Forelimb muscle (tissue), 1 donor: ENCODE measurements at places on chromosomes 3 and 15.

DNA sequence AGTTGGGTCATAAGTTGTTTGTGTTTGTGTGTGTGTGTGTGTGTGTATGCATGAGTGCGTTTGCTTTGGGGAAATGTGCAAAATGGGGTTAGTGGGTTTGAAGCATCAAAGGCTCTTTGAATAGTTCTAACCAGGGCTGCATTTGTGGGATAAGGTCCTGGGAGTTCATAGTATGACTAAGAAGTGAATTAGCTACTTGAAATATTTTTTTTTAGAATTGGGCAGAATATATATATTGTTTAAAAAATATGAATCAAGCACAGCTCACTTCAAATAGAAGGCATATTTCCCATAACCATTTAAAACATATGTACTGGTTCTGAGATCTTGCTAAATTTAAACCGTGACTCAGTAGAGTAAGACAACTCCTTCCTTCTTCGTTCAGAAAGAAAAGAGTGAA is 43.1 kb downstream of the IGF2BP2 start:
- DNase-seq: no peak

GRCh38 chr3:124516333-124516732 is 213.9 kb upstream of the UMPS start:
- no peak for DNase-seq

DNA sequence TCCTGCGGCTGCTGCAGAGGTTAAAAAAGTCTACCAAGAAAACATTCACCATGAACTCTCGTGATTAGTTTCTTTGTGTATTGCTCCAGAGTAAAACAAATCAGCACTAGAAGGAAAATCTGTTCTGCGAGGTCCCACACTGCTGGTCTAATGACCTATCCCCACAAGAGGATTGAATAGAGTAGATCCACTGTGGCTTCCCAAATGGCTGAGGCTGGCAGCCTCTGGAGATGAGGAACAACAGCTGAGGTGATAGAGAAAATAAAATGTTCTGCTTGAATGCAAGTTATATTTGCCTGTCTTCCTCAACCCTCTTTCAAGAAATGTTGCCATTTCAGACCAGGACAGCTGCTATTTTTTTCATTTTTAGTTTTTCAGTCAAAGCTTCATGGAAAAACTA is 883.3 kb downstream of the CADM2 start:
- no peak for DNase-seq

DNA sequence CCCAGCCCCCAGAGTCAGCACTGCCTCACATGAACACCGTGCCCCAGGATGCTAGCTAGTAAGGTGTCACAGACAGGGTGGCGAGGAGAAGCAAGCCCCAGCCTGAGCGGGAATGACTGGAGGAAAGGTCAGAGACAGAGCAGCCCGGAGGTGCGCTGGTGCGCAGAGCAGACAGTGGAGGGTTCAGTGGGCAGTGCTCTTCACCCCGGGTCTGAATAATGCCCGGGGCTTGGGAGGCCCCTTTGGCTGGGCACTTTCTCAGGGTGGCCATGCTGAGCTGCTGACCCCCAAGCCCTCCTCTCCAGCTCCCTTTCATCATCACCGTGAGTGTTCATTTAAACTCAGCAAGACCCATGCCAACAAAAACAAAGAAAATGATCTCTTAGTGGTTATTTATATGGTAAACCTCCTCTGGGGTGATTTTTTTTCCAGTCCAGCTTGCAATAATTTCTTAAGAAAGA is 110.8 kb downstream of the VGLL4 start:
- DNase-seq: no peak

- no peak for DNase-seq
Observed at GRCh38 chr3:122390665-122391064, 6.7 kb downstream of the FAM162A start.

DNA sequence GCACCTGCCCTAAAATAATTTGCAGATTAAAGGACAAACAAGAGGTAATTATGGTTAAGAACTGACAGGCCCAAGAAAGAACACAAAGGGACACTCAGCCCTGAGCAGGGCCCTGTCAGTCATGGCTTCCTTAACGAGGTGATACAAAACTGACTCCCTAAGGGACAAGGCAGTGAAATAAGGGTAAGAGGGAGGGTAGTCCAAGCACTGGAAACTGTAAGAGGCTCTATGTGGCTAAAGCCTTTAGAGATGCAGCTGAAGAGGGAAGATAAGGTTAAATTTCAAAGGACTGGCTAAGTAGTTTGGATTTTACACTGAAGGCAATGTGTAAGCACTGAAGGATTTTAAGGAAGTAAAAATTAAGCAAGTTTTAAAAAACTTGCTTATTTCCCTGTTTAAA is 3.9 kb downstream of the ATR start:
- no peak for DNase-seq
